ENCODE measurements at places on chromosomes 12 and 14. TPM values are rescaled to one million over a fixed set of nuclear protein-coding genes. Genes with fewer than 3 reads are reported as not detected.

Gene PPP4R4
- 1.2 TPM for total RNA-seq

Gene SIX6
- not detected for total RNA-seq

Gene SPIC
- not detected for total RNA-seq

Gene ART4
- total RNA-seq, result not detected

Gene PLXNC1
- total RNA-seq, result 7.2 TPM

Gene MYF5
- total RNA-seq, result not detected

Gene CCDC175
- total RNA-seq, result not detected

Gene NRXN3
- 0.07 TPM for total RNA-seq

DNA sequence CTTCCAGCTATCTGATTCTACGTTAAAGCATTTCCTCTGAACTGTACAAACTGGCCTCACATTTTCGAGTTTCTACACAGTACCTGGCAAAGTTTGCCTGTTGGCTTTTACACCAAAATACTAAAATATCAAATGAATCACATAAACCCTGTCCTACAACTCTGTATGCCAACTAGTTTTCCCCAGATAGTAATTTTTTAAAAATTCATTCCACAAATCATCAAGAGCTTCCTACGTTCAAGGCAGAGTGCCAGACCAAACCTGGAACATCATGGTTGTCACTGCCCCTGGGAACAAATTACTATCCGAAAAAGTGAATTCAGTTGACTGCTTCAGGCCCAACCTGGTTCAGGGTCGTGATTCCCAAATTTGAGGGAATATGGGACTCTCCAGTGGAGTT, 2.1 kb downstream of the TMEM30B start:
- H3K27me3 ChIP-seq, result peaks cover 49% of the 10 kb centered on the region
- no peak for DNase-seq
- peaks cover 13% of the 10 kb centered on the region for H3K4me1 ChIP-seq
- H3K4me3 ChIP-seq, result no peak overlapping the region

GRCh38 chr14:39320318-39320717, 86.6 kb downstream of the MIA2 start:
- H3K4me3 ChIP-seq, result no peak overlapping the region
- H3K27ac ChIP-seq, result no peak overlapping the region
- H3K36me3 ChIP-seq, result peaks cover 42% of the 10 kb centered on the region
- no peaks in the 10 kb centered on the region for H3K4me1 ChIP-seq

DNA sequence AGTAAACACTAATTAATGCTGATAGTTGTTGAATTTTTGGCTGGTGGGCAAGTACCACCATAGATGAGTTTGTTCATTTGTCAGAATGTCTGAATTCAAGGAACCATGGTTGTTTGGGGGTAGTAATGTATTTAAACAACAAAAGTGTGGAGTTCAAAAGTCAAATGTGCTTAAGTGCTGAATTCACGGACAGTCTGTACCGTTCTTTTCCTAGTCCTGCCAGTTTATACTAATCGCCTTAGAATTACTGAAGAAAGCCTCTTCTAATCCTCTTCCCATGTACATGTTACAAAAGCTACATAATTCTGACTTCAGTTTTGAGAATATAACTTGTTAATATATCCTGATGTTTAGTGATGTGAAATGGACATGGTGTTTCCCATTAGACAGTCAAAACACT, 2.7 kb downstream of the NAA25 start:
- DNase-seq, result no peak
- H3K27ac ChIP-seq, result no peak overlapping the region

DNA sequence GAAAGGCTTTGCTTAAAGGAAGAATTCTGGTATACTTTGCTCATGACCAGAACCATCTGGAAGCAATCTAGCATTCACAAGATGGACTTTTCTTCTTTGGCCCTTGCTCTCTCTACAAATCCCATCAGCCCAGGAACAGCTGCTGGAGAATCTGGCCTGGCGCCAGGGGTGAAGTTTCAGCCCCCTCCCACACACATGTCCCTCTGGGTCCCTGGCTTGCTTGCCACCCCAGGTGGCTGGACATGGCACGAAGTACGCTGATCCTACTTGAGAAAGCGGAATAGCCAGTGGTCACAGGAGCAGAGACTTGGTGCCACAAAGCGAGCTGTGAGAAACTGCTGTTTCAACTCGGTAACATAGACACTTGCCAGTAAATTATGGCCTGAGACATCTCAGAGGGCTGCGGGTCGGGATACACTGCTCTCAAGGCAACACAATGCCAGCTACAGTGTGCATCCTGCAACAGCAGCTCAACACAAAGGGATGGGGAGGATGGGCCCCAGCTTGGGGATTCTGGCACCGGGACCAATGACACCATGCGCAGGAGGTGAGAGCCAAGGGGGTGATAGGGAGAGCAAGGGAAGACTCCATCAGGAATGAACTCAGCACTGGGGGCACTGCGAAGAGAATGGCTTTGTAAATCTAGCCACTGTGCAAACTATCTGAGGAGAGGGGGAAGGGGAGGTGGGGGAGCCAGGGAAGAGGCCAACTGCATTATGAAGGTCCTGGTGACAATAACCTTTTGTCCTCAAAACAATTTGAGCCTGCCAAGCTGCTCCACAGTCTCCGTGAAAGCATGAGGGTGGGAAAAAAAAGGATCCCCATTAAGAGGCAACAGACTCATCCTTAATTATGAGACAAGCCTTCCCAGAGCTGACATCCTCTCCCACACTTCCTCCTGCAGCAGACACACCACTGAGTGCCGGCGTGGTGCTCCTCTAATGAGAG, 219.9 kb downstream of the PPM1H start:
- H3K4me3 ChIP-seq, result no peak overlapping the region
- no peaks in the 10 kb centered on the region for H3K4me1 ChIP-seq
- no peak overlapping the region for H3K27ac ChIP-seq
- H3K27me3 ChIP-seq, result peaks cover 7% of the 10 kb centered on the region
- H3K36me3 ChIP-seq, result no peaks in the 10 kb centered on the region

DNA sequence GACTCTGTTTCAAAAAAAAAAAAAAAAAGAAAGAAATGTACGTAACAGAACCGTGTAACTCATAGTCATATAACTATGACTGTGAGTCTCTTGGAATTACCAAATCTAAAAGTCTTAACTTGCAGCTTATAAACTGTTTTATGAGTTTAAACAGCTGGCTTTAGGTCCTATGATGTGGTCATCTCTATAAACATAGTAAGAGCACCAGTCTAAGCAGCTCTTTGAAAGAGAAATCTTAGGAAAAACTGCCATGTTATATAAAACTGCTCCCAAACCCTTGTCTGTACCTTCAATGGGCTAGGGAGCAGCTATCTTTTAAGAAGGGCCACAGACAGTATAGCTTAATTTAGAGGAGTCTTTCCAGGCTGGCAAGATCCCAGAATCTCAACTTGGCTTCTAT, 115.5 kb upstream of the AEBP2 start:
- DNase-seq, result no peak
- no peak overlapping the region for H3K27ac ChIP-seq
- H3K36me3 ChIP-seq, result no peaks in the 10 kb centered on the region

DNA sequence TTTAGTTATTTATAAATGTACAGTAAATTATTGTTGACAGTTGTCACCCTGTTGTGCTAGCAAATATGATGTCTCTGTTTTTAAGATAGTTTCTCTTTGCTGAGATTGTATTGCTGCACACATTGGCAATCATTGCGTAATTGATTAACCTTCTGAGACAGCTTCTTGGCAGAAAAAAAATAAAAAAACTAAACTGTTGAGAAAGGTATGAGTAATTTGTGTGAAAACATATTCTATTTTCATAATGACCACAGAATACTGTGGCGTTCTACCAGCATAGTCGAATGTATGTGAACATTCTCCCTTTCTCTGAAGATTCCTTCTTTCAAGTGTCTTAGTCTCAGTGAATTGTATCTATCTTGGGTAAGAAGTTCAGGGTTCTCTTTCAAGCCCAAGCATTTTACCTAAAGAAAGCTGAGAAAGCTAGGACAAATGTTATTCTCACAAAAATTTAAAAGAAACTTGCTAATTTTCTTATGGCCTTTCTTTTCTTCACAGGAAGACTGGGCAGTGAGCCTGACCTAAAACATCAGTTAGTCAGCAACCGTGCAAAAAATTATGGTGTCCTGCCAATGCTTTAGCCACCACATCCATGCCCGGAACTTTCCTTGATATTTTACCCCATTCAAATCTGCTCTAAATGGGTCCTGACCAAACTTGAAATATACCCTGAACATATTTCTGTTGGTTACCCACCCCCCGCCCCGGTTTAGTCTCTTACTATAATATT, 69.0 kb upstream of the REP15 start:
- no peak overlapping the region for H3K27ac ChIP-seq
- DNase-seq, result no peak
- H3K4me1 ChIP-seq, result peaks cover 30% of the 10 kb centered on the region
- peaks cover 2% of the 10 kb centered on the region for H3K36me3 ChIP-seq

GRCh38 chr12:1474574-1475153, 119.7 kb downstream of the FBXL14 start:
- H3K4me1 ChIP-seq, result peaks cover 10% of the 10 kb centered on the region
- DNase-seq, result no peak
- H3K27me3 ChIP-seq, result no peaks in the 10 kb centered on the region
- no peak overlapping the region for H3K4me3 ChIP-seq
- H3K36me3 ChIP-seq, result no peaks in the 10 kb centered on the region
- no peak overlapping the region for H3K27ac ChIP-seq

- H3K4me1 ChIP-seq, result peaks cover 14% of the 10 kb centered on the region
- H3K27me3 ChIP-seq, result peaks cover 38% of the 10 kb centered on the region
- no peak overlapping the region for H3K27ac ChIP-seq
- H3K4me3 ChIP-seq, result peak overlapping the region; percentile 69
- H3K36me3 ChIP-seq, result no peaks in the 10 kb centered on the region
Measured at GRCh38 chr14:88551094-88551870, 3.5 kb downstream of the PTPN21 start.

- no peak for DNase-seq
- no peak overlapping the region for H3K4me3 ChIP-seq
Measured at GRCh38 chr14:57492859-57493258, 798 bp downstream of the CCDC198 start.

GRCh38 chr14:92945959-92946846, 23.3 kb downstream of the CHGA start:
- H3K4me3 ChIP-seq, result no peak overlapping the region
- H3K36me3 ChIP-seq, result peaks cover 6% of the 10 kb centered on the region
- H3K4me1 ChIP-seq, result no peaks in the 10 kb centered on the region
- H3K27ac ChIP-seq, result no peak overlapping the region

DNA sequence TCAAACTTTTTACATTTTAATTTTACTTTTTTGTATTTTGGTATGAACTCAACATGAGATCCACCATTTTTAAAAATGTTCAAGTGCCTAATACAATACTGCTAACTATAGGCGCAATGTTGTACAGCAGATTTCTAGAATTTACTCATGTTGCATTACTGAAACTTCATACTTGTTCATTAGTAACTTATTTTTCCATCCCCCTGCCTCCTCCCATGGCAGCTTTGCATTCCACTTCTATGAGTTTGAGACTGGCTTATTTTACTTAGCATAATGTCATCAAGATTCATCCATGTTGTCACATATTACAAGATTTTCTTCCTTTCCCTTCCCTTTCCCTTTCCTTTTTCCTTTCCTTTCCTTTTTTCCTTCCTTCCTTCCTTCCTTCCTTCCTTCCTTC, 825.9 kb downstream of the SLC16A7 start:
- no peak overlapping the region for H3K27ac ChIP-seq
- no peak for DNase-seq
- H3K27me3 ChIP-seq, result no peaks in the 10 kb centered on the region
- H3K36me3 ChIP-seq, result no peaks in the 10 kb centered on the region
- no peak overlapping the region for H3K4me3 ChIP-seq

- no peak overlapping the region for H3K27ac ChIP-seq
- H3K36me3 ChIP-seq, result no peaks in the 10 kb centered on the region
- H3K4me3 ChIP-seq, result no peak overlapping the region
- H3K4me1 ChIP-seq, result no peaks in the 10 kb centered on the region
Measured at GRCh38 chr12:77560714-77561113, 270.0 kb upstream of the NAV3 start.

DNA sequence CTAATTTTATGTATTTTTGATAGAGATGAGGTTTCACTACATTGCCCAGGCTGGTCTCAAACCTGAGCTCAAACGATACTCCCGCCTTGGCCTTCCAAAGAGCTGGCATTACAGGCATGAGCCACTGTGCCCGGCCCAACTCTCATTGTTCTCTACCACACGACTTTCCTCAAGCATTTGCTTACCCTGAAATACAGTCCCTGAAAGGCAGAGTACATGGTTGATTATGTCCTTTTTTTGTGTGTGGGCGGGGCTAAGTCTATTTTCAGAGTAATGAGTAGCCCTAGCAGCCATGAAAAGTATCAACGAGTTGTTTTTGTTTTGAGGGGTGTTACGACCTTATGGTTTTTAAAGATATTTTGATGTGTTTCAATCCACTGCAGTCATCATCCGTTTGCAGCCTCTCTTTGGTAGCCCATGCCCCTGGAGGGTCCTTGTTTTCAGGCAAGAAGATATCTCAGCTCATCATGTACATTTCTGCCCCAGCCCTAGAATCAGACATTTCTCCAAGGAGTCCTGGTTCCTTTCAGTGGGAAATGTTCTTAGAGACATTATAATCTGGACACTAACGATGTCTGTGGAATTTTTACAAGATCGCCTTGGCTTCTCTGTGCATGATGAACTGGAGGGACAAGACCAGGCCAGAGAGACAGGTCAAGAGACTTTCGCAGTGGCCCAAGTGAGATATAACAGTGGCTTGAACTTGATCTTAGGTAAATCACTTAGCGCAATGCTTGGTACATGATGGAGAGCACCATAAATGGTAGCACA, 8.7 kb downstream of the ACACB start:
- no peak overlapping the region for H3K4me3 ChIP-seq
- DNase-seq, result no peak
- H3K36me3 ChIP-seq, result no peaks in the 10 kb centered on the region
- no peak overlapping the region for H3K27ac ChIP-seq

GRCh38 chr14:72535485-72535884, 358.4 kb downstream of the DPF3 start:
- peaks cover 24% of the 10 kb centered on the region for H3K36me3 ChIP-seq
- H3K4me3 ChIP-seq, result no peak overlapping the region
- no peak for DNase-seq
- H3K27me3 ChIP-seq, result peaks cover 48% of the 10 kb centered on the region
- peaks cover 26% of the 10 kb centered on the region for H3K4me1 ChIP-seq

DNA sequence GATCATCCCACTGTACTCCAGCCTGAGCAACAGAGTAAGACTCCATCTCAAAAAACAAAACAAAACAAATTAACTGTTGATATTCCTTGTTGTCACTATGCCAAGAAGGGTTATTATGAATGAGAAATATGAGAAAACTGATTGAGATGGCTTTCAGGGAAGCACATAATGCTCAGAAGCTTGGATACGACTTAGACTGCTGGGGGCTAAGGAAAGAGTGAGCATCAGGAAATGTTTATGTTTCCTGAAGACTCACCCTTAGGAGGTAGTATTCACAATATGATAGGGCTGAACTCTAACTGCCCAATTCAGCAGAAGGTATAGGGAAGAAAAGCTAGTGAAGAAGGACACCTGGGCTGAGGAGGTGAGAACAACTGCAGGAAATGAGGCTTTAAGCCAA, 6.3 kb downstream of the STYK1 start:
- no peaks in the 10 kb centered on the region for H3K36me3 ChIP-seq
- H3K27ac ChIP-seq, result no peak overlapping the region
- H3K4me1 ChIP-seq, result peaks cover 11% of the 10 kb centered on the region
- peaks cover 50% of the 10 kb centered on the region for H3K27me3 ChIP-seq
- no peak overlapping the region for H3K4me3 ChIP-seq

GRCh38 chr14:22096514-22096895, 422.9 kb upstream of the OR4E1 start:
- peak; percentile 29 for DNase-seq
- peak overlapping the region; percentile 69 for H3K4me3 ChIP-seq
- no peaks in the 10 kb centered on the region for H3K27me3 ChIP-seq
- H3K4me1 ChIP-seq, result peaks cover 47% of the 10 kb centered on the region
- H3K27ac ChIP-seq, result peak overlapping the region; percentile 87

- no peaks in the 10 kb centered on the region for H3K36me3 ChIP-seq
- H3K4me1 ChIP-seq, result no peaks in the 10 kb centered on the region
- no peaks in the 10 kb centered on the region for H3K27me3 ChIP-seq
Measured at GRCh38 chr14:94903883-94904282, 134.0 kb upstream of the GSC start.

All from activated T-helper 2 cell treated with anti-CD3 and anti-CD28 coated beads, Interferon-gamma antibody, Interleukin-2, Interleukin-4, amounts not matched to agents 10 μg/mL and 5 μg/mL and 100 μg/mL, durations not matched to agents 14 hours and 24 hours and 36 hours (primary cell).